ENCODE measurements at places on chromosomes 12 and 14.

DNA sequence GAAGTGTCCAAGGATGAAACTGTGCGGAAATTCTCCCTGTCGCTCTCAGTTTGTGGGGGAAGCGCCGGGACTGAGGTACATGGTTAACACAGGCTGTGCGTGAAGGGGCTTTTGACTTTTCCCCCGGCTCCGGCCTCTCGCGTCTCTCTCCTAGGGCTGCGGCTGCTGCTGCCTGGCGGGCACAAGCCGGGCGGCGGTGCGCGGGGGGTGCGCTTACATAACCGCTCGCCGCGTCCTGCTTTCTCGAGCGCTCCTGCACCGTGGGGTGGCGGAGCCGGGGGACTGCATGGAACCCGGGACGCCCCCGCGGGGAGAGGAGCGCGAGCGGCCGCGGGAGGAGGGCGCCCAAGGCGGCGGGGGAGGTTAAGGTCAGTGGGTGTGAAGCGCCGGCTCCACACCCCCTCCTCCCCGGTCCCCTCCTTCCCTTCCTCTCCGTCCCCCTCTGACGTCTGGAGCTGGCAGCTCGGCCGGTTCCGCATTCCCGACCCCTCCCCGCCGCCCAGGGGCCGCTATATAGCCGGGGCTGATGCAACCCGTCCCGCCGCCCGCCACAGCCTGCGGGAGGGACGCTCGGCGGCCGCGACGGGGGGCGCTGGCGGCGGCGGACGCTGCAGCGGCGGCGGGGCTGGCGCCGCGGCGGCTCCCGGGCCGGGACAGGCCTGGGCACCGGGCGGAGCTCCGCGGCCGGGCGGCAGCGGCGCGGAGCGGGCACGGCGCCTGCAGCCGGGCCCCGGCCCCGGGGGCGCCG is at the start of gene JDP2:
JDP2 (plus strand) TSS at position 541 of the 748 bp plus-strand sequence. CDS start 9,899 bp downstream, outside the sequence.
- DNase-seq, result peak; percentile 80

- DNase-seq, result no peak
These were observed 48.0 kb downstream of the AKAP6 start for GRCh38 chr14:32377046-32377646.

GRCh38 chr14:55071870-55072640 is 20.6 kb downstream of the MAPK1IP1L start:
- DNase-seq, result peak; percentile 36

GRCh38 chr14:50836515-50836914 is 5.6 kb upstream of the NIN start:
- no peak for DNase-seq

- no peak for DNase-seq
These were observed 1031.9 kb upstream of the LRFN5 start for GRCh38 chr14:40574780-40575179.

GRCh38 chr12:29249930-29250329 is 100.9 kb downstream of the FAR2 start:
- DNase-seq, result no peak

DNA sequence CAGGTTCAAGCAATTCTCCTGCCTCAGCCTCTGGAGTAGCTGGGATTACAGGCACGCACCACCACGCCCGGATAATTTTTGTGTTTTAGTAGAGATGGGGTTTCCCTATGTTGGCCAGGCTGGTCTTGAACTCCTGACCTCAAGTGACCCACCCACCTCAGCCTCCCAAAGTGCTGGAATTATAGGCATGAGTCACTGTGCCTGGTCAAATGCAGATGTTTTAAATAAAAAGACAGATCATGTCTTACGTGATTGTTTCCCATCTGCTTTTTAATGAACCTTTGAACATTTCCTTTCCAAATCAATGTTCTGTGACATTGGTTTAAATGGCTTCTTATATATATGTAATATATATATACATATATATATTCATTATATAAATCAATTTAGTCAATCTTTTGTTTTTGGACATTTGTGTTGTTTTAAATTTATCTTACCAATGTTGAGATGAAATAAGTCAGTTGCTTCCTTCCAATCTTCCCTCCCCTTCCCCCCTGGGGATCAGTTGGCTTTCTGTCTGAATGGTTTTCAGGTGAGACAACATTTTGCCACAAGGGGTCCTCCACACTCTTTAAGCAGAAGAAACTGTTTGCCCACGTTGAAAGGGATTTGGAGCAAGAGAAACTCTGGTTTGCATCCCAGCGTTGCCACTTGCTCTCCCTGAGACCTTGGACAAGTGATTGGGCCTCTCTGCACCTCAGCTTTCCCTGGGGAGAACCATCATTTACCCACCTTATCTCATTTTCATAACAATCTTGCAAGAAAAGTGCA is 47.6 kb upstream of the RBM19 start:
- DNase-seq, result peak; percentile 7

DNA sequence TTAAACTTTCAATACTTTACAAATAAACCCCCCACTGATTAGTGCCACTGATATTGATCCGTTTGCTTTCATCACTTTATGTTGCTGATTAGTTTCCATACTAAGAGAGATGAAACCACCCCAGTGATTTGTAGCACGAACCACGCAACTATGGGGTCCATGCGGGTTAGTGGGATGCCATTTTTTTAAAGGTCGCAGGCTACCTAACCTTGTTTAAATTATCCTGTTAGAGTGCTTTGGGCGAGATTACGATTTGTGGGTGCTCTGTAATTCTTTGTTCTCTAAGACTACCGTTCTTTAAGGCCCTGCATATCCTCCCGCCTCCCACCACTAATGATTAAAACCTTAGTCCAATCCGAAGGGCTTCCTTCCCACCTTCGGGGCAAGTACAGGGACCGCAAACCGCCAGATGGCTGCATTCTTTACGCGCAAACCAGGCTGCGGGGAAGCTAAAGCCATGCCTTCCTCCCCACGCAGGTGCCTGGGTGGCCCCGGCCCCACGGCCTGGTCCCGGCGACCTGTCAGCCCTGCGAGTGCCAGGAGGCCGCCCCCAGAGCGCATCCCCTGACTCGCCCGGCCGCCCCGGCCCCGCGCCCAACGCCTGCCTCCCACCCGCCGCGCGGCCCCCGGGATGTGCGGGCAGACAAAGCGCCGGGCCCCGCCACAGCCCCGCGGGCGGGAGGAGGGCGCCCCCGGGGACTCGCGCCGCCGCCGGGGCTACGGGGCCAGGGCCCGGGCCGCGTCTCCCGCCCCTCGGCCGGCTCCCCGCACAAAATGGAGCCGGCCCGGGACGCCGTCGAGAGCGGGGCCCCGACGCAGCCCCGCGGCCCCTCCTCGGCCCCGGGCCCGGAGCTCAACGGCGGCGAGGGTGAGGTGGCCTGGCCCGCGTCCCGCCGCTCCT is 759 bp downstream of the NFYB start:
- peak; percentile 74 for DNase-seq

DNA sequence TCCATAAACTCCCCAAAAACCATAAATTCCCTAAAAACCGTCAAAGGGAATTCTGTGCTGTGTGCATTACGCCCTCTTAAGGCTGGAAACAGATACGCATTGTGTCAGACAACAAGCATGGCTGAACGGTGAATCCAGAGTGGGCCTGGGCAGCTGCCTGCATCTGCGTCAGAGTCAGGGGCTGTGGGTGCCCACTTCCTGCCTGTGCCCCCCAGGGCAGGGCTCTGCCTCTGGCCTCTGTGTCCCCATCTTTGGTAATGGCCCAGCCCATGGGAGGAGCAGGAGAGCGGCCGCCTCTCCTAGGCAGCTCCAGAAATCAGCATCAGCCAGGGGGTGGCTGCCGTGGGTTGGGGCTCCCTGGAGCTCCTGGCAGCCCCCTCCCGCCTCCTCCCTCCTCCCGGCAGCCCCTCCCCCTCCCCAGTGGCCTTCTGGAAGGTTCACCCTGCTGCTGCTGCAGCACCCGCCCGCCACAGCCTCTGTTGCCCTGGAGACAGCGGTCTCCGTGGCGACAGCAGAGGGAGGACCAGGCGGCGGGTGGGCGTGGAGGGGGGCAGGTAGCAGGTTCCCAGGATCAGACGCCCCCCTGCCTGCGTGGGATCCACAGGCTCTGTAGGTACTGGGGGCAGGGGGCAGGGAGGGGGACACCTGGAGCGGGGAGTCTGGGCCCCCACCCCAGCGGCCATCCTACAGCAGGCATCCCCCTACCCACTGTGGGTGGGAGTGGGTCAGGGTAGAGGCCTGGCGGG is 5.9 kb downstream of the MMP17 start:
- peak; percentile 15 for DNase-seq

- DNase-seq, result no peak
These were observed 35.1 kb downstream of the PARP11 start for GRCh38 chr12:3838076-3838475.

DNA sequence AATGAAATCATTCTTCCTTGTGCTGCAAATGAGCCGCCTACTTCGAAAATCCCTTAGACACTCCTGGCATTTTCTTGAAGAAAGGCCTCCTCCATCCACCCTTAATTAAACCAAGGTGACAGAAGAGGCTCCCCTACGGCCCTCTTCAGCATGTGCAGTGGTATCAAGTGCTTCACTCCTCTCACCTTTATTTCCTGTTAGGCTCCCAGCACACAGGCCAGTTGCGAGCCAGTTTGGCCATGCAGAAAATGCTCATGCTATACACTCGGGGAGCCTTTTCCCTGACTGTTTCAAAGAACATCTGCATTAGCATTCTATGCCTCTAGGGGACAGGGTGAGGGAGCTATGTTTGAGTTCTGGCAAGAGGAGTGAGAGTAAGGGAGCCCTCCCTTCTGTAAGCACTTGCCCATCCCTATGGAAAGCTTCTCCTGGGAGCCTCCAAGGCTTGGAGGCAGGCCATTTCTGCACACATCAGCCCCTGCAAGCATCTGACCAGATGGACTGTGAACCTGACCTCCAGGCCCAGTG is 291.5 kb downstream of the RPS29 start:
- no peak for DNase-seq

DNA sequence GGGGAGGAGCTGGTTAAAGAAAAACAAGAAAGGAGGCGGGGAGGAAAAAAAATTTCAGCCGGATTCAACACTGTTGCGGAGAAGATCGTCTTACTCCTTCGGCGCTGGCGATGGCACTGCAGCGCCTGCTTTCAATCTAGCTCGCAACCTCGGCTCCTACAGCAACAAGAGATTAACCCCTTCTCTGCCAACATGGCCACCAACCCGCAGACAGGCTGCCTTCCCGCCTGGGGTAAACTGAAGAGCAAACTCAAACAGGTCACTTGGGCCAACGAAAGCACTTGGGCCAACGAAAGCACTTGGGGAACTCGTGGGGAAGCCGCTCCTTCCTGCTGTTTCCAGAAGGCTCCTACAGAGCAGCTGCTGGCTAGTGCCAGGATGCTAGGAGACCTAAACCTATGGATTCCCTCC is 73.7 kb downstream of the CIT start:
- no peak for DNase-seq

- no peak for DNase-seq
These were observed 11.4 kb upstream of the CMKLR1 start for GRCh38 chr12:108350511-108350910.

GRCh38 chr12:126734710-126735109 is 1532.3 kb upstream of the TMEM132C start:
- no peak for DNase-seq

DNA sequence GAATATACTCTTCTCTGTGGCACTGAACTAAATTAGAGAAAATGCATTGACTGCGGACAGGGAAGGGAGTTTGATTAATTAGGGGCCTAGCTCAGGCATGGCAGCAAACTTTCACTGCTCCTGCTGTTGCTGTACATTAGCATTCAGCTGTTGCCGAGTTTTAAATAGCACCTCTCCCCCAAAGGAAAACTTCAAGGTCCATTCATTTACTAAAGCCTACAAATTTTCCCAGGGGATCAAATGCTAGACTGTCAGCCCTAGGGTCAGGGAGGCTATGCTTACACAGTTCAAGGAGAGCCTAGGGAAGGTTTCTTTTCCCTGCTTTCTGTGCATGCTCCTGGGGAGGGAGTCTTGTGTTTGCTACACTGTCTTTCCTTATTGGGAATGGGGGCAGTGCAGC is 60.0 kb upstream of the GZMB start:
- DNase-seq, result no peak

GRCh38 chr14:31159682-31160296 is 47.8 kb downstream of the HECTD1 start:
- DNase-seq, result no peak

- DNase-seq, result no peak
These were observed 113.1 kb downstream of the TMTC3 start for GRCh38 chr12:88255224-88255623.

GRCh38 chr14:97219431-97220017 is 422.3 kb downstream of the VRK1 start:
- no peak for DNase-seq

GRCh38 chr12:22046968-22047390 is 961 bp downstream of the CMAS start:
- DNase-seq, result no peak

GRCh38 chr12:11839091-11839641 is 189.7 kb downstream of the ETV6 start:
- DNase-seq, result no peak

- no peak for DNase-seq
These were observed 19.7 kb downstream of the TSPAN19 start for GRCh38 chr12:85016413-85016812.

GRCh38 chr12:93208011-93208410 is 169.7 kb upstream of the NUDT4 start:
- no peak for DNase-seq

GRCh38 chr14:67798731-67799130 is 17.7 kb downstream of the ZFYVE26 start:
- DNase-seq, result no peak

DNA sequence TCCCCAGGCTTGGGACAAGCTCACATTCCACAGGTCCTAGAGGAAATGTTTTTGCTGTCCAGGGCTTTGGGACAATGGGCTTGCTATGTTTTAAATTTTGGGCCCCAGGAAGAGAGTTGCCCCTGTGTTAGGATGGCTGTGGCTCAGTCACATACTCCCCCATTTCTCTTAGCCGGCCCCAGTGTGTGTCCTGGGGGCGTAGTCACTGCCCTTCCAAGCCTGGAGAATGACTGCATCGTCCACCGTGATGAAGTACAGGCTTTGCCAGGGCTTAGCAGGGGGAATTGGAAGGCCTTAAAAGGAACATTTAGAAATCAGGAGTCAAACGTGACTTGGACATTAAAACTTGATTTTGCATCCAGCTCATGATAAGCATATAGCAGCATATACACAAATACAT is 293.6 kb downstream of the CACNA1C start:
- no peak for DNase-seq

DNA sequence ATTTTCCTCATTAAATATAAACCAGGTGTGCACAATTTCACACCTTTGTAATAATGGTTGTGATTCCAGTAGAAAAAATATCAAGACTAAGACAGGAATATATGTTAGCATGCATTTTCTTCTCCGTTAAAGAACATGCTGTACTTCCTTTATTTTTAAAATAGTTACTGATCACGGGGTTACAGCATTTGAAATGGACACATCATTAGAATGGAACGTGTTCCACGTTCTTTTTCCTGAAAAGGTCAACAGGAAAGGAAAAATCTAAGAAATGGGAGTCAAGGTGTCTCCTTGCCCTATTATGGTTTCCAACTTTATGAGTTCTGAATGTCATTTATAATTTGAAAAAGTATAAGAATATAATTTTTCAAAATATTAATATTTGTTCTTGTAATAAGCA is 1325.7 kb downstream of the SLC16A7 start:
- DNase-seq, result no peak

GRCh38 chr12:22600181-22600580 is 24.8 kb upstream of the ETNK1 start:
- no peak for DNase-seq

DNA sequence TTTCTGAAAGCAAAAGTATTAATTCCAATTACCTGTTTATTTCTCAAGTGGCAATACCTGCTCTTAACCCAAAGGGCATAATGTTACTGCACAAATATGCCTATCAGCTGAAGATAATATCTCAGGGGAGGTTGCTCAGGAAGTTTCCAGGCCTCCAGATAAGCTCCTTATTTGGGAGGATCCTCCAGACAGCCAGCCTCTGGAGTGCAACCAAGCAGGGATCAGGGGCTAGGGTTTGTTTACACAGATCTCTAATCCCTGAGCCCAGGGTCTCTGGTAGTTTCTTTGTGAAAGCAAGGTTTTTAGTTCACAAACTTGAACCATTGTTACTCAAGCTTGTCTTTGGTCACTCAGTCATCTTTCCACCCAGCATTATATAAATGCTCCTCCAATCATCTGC is 124.4 kb downstream of the SLC38A4 start:
- no peak for DNase-seq

Measured in OCI-LY7 (cell line).